Epithelial cell of proximal tubule (primary cell): ENCODE measurements at places on chromosomes 7 and 10.

- DNase-seq, result peak; percentile 36
Observed at GRCh38 chr10:117214401-117214800, 17.1 kb downstream of the KCNK18 start.

DNA sequence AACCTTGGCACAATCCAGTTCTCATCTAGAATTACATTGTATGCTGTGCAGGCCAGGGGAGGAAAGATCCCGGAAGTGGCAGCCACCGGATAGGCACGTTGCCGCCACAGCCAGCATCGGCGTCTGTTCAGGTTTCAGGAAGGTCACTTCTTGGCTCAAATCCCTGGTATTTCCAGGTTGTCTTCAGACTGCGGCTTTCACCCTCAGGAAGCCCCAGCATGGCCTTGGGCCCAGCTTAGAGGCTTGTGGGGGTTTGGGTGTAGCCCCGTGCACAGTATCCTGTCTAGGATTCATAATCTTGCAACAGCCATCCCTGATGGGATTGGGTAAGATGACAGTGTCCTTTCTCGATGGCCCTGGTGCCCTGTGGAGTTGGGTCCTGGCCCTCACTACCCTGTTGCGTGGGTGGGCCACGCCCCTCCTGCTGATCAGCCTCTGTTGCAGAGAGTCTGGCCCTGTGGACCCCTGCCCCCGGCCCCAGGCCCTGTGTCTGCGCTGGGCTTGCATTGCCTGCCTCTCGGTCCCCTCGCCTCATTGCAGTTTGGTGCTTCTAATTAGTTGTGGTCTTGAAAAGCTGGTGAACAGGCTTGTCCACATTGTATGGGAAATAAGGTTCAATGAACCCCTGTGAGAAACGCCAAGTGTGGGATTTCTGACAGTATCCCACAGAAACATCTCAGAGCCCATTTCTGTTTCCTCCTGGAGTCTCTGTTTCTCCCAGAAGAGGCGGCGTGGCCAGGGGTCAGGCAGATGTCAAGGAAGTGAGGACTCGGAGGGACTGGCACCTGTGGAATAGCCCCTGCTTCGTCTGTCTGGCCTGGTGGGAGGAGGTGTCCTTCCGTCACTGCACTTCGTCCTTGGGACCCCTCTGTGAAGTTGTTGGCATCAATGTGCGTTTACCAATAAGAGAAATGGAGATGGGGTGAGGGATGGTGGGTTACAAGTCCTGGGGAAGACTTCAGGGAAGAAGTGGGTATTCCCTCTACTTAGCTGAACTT lies 77.5 kb downstream of the MGMT start:
- no peak for DNase-seq

GRCh38 chr7:147607157-147607800 lies 983.3 kb upstream of the C7orf33 start:
- no peak for DNase-seq

DNA sequence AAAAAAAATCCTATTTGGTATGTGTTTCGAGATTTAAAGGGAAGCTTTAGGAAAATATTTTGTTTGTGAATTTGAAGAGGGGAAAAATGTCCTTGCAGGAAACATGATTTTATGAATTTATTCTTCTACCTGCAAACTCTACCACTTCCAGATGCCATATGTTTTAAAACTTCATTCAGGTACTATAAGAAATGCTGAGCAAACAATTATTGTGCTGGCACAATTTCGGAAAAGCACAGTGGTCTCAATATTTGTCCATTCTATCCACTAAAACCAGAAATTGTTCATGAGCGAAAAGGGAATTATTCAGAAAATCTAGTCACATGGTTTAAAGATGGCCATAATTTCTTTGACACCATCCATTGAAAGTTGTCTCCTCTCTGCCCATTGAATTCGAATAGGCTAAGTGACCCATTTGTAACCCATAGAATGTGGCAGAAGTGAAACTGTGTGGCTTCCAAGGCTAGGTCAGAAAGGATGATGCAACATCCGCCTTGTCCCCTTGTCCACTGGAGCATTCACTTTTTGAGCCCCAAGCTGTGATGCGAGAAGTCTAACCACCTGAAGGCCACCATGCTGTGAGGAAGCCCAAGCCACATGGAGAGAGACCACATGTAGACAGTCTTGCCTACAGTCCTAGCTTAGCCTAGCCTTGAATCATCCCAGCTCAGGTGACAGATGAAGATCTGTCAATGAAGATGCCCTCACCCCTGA lies 189.8 kb upstream of the PRKCQ start:
- no peak for DNase-seq

GRCh38 chr7:102983602-102984001 lies 70.8 kb downstream of the LRRC17 start:
- no peak for DNase-seq

DNA sequence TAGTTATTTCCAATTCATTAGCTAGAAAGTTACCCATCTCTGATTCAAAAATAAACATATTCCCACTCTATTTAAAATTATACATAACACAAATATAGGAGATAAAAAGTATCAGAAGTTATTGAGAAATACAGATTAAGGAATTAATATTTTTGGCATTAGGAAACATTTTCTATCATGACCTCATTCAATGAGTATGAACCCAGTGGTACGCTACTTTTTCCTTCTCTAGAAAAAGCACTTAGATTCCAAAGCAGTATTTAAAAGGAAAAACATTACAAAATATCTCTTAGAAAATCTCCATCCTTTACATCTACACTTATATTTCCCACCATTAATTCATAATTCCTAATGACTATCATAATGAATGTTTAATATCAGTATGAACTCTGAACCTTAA lies 240.6 kb upstream of the GNAI1 start:
- no peak for DNase-seq

DNA sequence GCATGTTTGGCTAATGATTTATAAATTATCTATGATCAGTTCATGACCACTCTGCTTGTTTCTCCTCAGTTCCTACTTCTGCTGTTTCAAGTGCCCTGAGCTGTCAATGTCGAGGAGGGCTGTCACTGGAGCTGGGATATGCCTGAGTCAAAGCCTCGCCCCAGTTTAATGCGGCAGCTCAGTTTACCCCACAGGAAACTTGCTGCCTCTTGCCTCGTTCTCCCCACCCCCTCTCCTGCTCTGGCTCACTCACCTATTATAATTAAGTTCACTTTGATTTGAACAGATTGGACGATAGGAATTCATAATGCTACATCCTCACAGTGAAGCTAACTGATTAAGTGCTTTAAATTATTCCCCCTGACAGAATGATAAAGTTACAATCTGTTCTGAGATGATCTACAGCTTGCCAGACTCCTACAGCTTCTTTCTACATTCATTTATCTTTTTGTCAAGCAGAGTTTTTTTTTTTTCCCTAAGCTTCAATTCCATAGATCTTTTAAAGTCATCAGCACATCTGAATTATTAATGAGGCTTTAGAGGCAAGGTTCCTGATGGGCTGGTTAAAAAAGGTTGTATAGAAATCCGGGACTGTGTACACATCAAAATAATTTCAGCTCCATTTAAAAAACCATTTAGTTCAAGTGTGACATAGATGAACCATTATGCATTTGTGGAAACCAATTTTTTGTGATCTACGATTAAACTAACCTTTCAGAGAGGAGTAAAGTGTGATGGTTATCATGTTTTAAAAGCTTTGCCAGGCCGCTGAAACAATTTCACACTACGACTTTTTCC lies 758.3 kb downstream of the KCNMA1 start:
- DNase-seq, result no peak

DNA sequence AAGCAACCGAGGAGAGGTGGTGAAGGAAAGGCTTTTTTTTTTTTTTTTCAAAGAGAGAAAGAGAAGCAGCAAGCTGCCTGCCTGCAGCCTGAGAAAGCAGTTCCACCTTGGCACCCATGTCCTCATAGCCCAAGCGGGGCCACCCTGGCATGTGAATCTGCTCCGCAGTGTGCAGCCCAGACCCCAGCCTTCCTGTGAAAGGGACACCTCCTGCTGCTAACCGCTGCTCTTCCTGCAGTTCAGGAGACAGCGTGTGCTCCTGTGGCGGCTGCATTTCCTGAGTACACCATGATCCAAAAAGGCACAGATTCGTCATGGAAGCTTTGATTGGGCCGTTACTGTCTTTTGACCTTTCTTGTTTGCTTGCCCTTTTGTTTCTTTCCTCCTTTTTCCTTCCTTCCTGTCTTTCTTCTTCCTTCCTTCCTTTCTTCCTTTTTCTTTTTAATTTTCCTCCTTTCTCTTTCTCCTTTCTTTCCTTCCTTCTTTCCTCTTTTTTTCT lies 38.1 kb downstream of the IKZF1 start:
- no peak for DNase-seq

- DNase-seq, result no peak
Observed at GRCh38 chr10:132280646-132281074, 27.1 kb downstream of the STK32C start.

GRCh38 chr7:115851291-115851690 lies 179.3 kb downstream of the TFEC start:
- DNase-seq, result no peak

GRCh38 chr7:97971120-97971989 lies 18.6 kb downstream of the OCM2 start:
- DNase-seq, result peak; percentile 6

DNA sequence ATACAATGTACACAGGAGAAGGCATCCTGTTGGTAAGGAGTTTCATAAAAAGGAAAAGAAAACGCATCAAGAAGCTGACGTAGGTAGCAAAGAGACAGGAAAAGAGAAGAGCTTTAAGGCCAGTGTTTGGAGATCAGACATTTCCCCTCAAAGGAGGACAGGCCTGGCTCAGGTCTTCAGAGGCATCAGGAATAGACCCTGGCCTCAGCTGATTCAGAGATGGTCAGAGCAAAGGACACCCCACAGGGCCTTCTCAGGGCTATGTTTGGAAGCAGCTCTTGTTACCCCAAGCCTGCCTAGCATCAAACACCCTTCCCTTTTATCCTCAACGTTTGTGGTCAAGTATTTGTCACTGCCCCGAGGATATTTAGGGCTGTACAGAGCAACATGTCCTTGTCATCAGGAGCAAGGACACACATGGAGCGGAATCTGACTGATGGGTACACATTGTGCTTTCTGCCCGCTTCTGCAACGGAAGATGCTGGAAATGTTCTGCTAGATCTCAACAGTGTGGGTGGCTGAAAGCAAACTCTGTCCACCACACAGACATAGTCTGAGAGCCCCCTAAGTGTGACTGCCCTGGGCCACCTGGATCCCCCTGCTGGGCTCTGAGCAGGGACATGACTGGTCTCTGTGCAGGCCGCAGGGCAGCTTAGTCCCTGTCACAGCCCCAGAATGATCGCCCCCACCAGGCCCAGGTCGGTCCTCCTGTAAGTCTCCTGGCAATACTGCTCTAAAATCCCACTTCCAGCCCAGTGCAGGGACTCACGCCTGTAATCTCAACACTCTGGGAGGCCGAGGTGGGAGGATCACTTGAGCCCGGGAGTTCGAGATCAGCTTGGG lies 1.0 kb upstream of the ZDHHC4 start:
- no peak for DNase-seq

- no peak for DNase-seq
Observed at GRCh38 chr7:66054063-66054462, 21.6 kb upstream of the ASL start.

DNA sequence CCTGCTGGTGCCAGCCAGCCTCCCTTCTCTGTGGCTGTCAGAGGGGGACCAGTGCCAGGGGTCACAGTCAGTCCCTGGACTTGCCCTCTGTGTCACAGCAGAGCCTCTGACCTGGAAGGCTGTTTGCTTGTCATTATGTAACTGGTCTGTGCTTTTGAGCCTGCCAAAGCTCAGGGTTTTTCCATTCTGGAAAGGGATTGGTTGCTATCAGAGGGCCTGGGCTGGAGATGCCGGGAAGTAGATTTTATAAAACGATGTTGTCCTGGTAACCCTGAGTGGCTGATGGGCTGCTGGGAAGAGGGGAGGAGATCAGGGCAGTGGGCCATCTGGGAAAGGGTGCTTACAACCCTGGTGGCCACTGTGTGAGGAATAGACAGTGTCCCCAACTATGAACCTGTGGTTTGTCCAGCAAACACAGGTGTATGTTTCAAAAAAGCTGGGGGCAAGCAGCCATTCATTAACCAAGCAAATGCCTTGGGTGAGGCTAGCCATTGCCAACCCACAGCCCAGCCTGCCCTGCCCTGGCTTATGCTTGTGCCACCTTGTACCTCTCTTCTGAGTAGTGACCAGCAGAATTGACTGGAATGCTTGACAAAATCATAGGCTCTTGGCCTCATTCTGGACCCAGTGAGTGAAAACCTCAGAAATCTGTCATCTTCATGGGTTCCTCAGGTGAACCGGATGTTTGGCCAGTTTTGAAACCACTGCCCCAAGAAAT lies 21.6 kb downstream of the SFTPD start:
- DNase-seq, result no peak

- DNase-seq, result no peak
Observed at GRCh38 chr7:42692621-42693020, 219.2 kb downstream of the C7orf25 start.

- no peak for DNase-seq
Observed at GRCh38 chr7:94355454-94355853, 39.2 kb upstream of the COL1A2 start.

GRCh38 chr10:72461085-72461484 lies 106.4 kb upstream of the DNAJB12 start:
- DNase-seq, result no peak

GRCh38 chr10:98425511-98426352 lies 10.8 kb upstream of the PYROXD2 start:
- no peak for DNase-seq

- no peak for DNase-seq
Observed at GRCh38 chr7:149735181-149735602, 38.2 kb downstream of the ZNF467 start.

- DNase-seq, result peak; percentile 37
Observed at GRCh38 chr7:21064698-21065648, 278.3 kb upstream of the SP8 start.

GRCh38 chr7:15218261-15218660 lies 315.7 kb upstream of the DGKB start:
- DNase-seq, result no peak

DNA sequence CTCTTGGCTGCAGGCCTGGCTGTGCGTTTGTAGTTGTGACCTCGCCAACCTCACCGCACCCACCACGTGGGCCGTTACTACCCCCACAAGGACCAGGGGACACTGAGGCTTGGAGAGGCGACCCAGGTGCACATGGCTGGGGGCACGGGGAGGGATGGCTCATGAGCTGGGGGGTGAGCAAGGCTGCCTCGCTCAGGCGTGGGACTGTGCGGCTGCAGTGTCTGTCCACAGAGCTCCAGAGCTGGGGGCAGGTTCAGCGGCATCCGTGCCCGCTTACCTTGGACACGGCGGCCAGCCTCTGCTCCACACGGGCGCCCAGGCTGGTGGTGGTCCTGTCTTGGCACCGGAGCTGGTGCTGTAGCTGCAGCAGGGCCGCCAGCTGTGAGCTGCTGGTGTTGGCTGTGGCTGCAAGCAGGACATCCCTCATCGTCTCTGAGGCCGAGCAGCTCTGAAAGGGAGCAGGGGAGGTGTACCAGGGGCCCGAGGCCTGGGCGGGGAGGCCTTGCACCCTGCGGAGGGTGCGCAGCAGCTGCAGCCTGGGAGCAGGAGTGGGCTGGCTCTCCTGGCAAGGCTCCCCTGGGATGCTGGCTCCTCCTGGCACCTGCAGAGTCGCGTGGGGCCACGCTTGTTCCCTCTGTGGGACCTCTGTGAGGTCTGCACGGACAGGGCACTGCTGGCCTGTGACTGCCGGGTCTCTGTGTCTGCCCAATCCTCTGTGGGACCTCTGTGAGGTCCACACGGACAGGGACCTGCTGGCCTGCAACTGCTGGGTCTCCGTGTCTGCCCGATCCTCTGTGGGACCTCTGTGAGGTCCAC lies 60.0 kb upstream of the NKX6-2 start:
- no peak for DNase-seq

GRCh38 chr7:5077740-5078139 lies 32.1 kb downstream of the RBAK start:
- no peak for DNase-seq
